ENCODE measurements at places on chromosomes 1 and 21.

GRCh38 chr1:15065291-15065690, 88.3 kb upstream of the TMEM51 start:
- no peak for DNase-seq

GRCh38 chr1:18634276-18634675, 3.6 kb downstream of the PAX7 start:
- no peak for DNase-seq

- DNase-seq: no peak
Measured at GRCh38 chr21:42319851-42320572, 4.8 kb upstream of the TFF3 start.

DNA sequence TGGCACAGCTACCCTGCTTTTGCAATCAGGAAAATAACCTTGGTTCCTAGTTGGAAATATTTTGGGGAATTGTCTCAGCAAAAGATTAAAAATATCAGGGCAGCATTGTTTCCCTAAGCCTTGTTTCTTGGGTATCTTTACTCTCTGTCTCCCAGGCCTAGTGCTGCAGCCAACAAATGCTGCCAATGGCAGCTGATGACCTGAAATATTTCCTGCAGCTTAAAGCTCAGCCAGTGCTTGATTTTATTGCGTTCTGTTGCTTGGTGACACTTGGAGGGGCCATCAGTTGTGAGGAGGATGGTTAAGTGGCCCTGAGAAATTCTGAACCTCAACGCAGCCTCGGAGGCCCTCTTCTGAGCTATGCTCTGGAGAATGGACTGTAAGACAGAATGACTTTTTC, 59.4 kb upstream of the B3GALT5 start:
- no peak for DNase-seq

GRCh38 chr1:19644681-19645410, 735 bp downstream of the NBL1 start:
- no peak for DNase-seq

GRCh38 chr1:14964711-14965055, 188.9 kb upstream of the TMEM51 start:
- DNase-seq: no peak

GRCh38 chr1:27574871-27575831, 28.8 kb downstream of the AHDC1 start:
- DNase-seq: peak; percentile 63

- DNase-seq: no peak
Measured at GRCh38 chr1:204751883-204752687, 66.5 kb upstream of the LRRN2 start.

DNA sequence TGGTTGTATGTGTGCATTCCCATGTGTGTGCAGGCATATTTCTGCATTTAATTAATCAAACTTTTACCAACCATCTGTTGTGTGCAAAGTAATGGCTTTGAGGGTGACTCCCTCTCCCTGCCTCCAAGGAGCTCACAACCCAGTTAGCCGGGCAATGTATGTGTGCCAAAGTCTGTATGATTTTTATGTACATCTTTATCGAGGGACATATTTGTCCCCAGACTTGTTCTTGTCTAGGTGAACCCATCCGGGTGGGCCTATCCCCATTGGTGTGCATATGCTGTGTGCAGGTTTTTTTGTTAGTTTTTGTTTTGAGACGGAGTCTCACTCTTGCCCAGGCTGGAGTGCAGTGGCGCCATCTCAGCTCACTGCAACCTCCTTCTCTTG, 1.8 kb downstream of the SYTL1 start:
- no peak for DNase-seq

DNA sequence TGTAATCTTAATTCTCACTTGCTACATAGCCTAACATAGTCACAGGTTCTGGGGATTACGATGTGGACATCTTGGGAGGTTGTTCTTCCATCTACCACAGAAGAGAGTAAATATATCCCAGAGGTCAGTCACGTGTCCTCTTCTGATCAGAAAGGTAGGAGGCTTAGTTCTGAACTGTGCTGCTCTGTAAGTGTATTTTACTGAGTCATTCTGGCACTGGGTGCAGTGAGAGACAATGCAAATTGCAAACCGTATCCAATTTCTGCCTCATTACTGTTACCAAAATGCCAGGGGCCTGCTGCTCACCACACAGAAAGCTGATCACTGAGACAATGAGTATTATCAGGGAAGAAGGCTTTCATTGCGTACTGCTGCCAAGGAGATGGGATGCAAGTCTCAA, 104.0 kb downstream of the GABPA start:
- no peak for DNase-seq

DNA sequence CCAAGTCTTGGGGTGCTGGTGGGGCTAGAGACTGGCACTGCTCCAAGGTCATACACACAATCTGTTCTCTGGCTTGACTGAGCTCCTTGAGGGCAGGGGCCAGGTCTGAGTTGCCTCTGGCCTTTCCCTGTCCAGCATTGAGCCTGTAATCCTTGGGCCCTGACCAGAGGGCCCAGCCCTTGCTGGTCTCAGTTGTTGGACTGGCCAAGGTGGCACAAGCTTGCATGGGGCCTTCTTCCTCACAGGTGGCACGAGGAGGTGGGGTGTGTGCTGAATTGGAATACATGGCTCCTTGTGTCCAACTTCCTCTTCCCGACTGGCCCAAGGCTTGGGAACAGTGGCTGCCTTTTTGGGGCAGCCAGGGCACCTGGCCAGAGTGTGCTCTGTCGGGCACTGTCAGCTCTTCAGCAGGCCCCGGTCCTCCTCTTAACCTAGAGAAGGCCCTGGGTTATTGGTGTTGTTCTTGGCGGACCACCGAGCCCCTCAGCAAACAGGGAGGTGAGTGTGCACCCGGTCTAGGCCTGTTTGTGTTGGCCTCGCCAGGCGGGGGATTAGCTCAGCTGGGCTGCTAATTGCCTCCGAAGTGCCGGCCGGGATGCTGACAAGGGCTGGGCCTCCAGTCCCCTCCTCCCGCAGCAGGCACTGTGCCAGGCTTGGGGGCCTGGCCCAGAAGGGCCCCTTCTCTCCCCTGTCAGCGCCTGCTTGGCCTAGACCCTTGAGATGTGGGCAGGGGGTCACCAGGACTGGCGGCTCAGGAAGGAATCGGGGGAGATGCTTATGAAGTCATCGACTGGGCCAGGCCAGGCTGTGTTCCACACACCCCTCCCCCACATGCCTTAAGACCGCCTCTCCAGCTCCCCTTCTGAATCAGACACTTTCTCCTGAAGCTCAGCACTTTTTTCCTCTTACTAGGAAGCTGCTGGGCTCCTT, 28.5 kb downstream of the WNT4 start:
- no peak for DNase-seq

- DNase-seq: no peak
Measured at GRCh38 chr1:6948861-6949260, 163.6 kb downstream of the CAMTA1 start.
